ENCODE measurements at places on chromosomes 13 and 19.

GRCh38 chr13:101567841-101568240, 115.4 kb downstream of the ITGBL1 start:
- DNase-seq = no peak

DNA sequence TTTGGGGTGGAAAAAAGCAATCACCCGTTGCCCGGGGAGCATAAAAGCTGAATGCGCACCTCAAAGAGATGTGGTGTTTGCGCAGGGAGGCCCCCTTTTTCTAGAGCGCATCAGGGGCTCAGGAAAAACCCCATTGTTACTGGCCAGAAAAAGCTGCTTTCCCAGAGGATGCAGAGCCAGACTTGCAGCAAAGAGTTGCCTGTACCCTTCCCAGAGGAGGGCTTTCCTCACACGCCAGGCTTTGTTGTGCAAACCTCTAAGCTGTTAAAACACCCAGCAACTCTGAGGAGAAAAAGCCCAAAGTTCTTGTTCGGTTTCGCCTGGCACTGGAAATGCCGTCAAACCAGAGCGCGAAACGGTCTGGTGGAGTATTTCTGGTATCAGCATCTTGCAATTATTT, 29.3 kb downstream of the GSX1 start:
- DNase-seq = no peak

DNA sequence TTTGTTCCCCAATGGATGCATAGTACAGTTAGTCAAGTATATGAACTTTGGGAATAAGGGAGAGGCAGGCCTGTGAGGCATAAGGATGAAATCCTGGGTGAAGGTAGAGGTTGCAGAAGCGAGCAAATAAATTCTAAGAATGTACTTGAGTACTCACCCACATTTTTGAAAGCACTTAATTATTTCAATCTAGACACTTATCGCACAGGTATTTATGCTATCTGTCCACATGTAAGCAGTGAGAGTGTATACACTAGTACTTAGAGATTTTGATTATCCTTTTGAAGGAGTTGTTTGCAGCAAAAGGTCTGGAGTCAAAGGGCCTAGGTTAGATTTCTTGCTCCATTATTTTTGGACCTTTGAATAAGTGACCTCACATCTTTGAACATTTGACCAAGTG, 77.7 kb downstream of the LMO7 start:
- no peak for DNase-seq

- no peak for DNase-seq
These were observed 660 bp downstream of the CIC start for GRCh38 chr19:42269478-42270345.

- DNase-seq = no peak
These were observed 43.3 kb downstream of the RFX2 start for GRCh38 chr19:6066661-6067646.

DNA sequence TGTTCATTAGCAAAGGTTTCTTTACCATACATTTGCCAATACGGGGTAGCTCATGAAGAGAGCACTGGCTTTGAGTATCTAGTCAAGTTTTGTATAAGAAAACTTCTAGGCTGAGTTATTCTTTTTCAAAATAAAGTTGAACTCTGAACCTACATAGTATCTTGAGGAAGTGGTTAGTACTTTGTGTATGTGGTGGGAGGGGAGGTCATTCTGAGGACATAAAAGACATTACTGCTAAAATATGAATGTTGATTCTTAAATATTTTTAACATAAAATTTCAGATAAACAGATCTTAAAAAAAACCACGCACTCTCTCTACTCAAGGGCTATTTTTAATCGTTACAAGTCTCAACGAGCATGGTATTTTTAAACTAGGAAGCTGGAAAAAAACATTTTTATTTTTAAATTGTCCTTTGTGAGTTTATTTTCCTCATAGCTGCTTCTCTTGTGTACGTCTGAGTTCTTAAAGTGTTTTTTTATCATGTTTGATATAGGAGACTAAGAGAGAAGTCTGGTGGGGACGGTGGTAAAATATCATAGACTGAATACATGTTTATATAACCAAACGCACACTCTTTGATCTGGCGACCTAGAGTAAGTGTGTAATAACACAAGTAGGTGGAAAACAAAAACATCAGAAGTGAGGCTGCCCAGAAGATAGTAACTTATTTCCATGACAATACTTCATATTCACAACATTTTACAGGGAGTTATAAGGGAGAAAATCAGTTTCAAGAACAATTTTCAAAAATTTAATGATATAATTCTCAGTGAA, 118.0 kb upstream of the POSTN start:
- no peak for DNase-seq

DNA sequence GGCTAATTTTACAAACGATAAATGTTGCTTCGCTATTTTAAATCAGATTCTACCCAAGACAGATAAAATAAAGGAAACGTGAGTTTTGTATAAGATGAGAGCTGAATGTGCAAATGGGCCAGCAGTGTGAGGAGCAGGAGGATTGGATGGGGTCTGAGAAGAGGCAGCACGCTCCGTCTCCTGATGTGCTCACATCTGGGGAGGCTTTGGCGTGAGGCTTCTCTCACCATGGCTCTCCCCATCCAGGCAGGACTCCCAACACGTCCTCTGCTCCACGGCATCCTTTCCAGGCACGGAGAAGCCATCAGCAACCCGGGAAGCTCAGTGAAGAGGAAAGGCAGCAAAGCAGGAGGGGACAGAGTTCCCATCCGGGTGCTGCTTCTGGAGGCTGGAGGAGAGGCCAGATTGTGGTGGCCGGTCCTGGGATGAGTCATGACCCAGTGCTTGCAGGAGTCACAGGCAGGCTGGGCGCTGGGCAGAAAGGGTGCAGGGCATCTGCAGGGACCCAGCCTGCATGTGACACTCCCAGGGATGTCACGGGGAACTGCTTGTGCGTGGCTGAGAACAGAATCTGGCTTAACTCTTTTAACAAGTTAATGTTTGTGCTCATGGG, 47.5 kb downstream of the ZNF536 start:
- no peak for DNase-seq

GRCh38 chr13:97979556-97979955, 26.1 kb downstream of the IPO5 start:
- no peak for DNase-seq

DNA sequence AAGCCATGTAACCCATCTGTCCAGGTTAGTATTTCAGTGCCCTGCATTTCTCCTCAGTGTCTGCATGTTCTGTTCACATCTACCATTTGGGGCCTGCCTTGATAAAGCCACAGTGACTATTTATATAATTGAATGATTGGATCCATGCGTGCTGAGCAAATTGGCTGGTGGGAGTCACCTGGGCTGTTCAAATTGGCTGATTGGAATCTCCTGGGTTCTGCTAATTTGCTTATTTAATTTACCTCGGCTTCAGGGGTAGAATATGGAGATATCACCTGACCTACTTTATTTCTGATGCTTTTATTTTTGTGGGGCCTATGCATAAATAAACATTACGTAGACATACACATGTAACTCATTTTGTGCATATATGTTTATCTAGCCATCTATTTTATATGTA, 167.7 kb downstream of the ZNF486 start:
- DNase-seq = no peak

GRCh38 chr19:30092721-30093569, 150.9 kb downstream of the URI1 start:
- no peak for DNase-seq

GRCh38 chr13:78060966-78061365, 142.3 kb upstream of the EDNRB start:
- no peak for DNase-seq

GRCh38 chr13:105997581-105998550, 537.6 kb downstream of the EFNB2 start:
- no peak for DNase-seq

GRCh38 chr19:13042443-13043130, 47.3 kb downstream of the NFIX start:
- DNase-seq = no peak

- no peak for DNase-seq
These were observed 72.3 kb downstream of the LATS2 start for GRCh38 chr13:20988909-20989655.

DNA sequence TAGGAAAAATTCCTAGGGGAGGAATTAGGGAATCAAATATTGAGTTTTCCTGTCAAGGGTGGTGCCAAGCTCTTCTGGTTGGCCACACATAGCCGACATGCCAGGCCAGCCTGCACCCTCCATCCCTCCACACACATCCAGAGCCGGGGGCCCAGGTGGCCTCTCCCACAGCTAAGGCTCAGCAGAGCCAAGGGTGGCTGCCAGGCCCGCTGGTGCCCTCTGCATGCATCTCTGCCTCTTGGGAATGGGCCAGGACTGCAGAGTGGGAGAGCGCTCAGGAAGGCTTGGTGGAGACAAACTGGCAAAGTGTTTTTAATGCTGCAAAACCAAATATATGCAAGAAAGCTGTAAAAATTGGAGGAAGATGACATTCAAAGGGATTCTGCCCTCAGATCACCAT, 42.7 kb upstream of the GAS6 start:
- no peak for DNase-seq

- DNase-seq = no peak
These were observed 659 bp upstream of the PAFAH1B3 start for GRCh38 chr19:42303101-42303464.

- DNase-seq = no peak
These were observed 26.8 kb downstream of the EPSTI1 start for GRCh38 chr13:42965281-42965680.

DNA sequence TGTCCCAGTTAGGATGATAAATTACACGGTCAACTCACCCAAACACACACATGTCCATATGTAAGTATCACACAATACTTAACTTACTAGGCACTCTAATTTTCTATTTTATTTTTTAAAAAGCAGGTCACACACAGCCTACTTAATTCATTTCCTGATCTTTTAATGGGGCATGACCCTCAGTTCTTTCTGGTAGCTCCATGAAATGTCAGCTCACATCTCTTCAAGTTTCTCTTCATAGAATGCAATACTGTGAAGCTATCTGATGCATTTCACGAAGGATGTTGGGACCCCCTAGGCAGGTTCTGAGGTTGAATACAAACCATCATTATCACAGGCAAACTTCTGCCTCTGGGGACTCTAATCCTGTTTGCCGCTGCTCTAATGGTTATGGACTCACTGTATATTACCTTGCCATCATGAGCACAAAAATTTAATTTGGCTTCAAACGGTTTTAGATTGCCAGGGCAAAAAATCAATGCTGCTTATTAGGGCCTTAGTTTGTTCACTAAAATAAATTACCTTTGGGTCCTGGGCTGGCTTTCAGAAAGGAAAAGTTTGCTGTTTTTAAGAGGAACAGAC, 16.1 kb upstream of the DHRS12 start:
- no peak for DNase-seq

GRCh38 chr13:27535546-27535945, 84.8 kb downstream of the LNX2 start:
- DNase-seq = no peak

GRCh38 chr19:3073159-3073563, 10.9 kb upstream of the TLE5 start:
- DNase-seq = no peak

- no peak for DNase-seq
These were observed 237.4 kb downstream of the NBEA start for GRCh38 chr13:35179494-35179893.

GRCh38 chr13:42754801-42755510, 26.4 kb upstream of the FAM216B start:
- no peak for DNase-seq

DNA sequence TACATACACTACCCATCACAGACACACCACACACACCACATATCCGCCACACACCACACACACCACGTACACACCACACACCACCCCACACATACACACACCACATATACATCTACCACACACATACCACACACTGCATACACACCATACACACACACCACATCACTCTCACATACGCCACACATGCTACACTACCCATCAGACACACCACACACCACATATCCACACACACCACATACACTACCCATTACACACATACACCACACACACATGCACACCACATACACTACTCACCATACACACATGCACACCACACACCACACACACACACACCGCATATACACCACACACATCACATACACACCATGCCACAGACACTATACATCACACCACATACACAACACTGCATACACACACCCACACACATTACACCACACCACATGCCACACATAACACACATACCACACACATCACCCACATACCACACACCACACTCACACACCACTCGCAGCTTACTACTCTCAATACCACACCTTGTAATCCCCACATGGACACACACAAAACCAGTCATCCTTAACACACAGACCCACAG, 9.5 kb downstream of the ERFL start:
- no peak for DNase-seq

DNA sequence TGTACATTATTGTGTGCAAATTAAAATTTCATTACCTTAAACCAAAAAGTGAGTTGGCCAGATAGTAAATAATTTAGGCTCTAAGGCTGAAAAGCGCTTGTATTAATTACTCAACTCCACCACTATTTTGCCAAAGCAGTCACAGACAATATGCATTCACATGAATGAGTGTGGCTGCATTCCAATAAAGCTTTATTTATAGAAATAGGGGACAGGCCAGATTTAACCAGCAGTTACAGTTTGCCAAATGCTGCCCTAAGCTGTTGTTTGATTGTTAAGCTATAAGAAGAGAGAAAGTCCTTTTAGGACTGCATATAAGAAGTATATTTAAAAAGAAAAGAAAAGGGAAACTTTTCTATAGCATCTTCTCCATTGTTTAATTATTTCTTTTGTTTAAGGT, 342.6 kb downstream of the ITGBL1 start:
- no peak for DNase-seq

- no peak for DNase-seq
These were observed 9.0 kb downstream of the DHRS12 start for GRCh38 chr13:51794964-51795363.

DNA sequence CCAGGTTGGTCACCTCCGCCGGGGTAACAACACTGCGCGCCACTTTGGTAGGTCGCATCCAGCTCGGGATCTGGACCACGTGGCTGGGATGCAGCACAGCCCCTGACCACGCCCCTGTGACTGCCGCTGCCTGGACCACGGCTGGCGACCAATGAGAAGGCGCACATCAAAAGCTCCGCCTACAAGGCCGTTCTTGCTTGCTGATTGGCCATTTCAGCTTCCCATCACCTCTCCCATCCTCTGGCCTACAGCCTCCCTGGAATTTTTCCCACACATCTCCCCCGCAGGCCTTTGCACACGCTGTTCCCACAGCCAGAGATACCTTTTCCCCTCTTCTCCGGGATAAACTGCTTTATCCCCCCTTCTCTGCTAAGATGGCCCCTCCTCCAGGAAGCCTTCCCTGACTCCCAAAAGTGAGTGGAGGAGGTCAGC, 12.5 kb upstream of the MAP1S start:
- DNase-seq = no peak

GRCh38 chr13:39531646-39532045, 71.3 kb downstream of the LHFPL6 start:
- no peak for DNase-seq

- DNase-seq = no peak
These were observed 14.9 kb downstream of the LAIR2 start for GRCh38 chr19:54517483-54517882.

DNA sequence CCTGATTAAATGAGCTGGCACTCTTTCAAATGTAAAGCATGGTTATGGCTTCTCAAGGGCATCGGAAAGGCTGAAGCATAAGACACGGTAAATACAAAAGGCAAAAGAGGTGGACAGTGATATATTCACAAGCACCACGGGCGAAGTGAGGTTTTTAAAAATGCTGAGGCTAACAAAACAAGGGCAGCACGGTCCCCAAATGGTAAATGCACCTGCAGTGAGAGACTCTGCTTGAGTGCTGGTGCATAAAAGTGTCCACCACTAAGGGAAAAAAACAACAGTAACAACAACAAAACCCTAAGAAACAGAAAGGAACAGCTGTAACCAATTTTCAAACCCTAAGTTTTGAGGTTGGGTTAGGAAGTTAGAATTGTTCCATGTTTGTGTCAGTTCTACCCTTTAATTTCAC, 234.9 kb downstream of the PCDH9 start:
- DNase-seq = no peak

- DNase-seq = no peak
These were observed 1541.2 kb downstream of the SLITRK1 start for GRCh38 chr13:82341116-82341515.

Data from GM18507 (cell line).